Osteoblast (primary cell): ENCODE measurements at places on chromosomes 5 and 9. TPM values are rescaled to one million over a fixed set of nuclear protein-coding genes. Genes with fewer than 3 reads are reported as not detected.

Gene SPINK6
- not detected in 2 replicates for total RNA-seq

Gene ITGA2
- 2.7 and 2.9 TPM in 2 replicates for total RNA-seq

Gene TAF11L5
- total RNA-seq, result not detected in 2 replicates

DNA sequence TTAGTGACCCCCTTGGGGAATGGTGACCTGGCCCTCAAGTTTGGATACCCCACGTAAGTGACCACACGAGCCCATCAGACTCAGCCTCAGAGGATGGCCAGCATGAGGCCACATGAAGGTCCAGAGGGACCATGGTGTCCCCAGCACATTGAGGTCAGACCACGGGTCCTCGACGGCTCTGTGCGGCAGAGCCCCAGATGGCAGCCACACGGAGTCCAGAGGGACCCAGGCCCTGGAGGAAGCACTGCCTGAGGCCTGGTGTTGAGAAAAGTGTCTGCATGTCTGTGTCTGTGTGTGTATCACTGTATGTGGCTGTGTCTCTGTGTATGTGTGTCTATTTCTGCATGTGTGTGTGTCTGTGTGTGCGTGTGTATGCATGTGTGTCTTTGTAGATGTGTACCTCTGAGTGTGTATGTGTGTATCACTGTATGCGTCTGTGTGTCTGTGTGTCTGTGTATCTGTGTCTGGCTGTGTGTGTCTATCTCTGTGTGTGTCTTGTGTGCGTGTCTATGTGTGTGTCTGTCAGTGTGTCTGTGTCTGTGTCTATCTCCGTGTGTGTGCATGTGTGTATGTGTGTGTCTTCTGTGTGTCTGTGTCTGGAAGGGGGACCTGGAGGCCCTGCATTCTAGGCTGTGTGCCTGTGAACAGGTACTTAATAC lies 992 bp downstream of the LCNL1 start:
- no peak for DNase-seq

DNA sequence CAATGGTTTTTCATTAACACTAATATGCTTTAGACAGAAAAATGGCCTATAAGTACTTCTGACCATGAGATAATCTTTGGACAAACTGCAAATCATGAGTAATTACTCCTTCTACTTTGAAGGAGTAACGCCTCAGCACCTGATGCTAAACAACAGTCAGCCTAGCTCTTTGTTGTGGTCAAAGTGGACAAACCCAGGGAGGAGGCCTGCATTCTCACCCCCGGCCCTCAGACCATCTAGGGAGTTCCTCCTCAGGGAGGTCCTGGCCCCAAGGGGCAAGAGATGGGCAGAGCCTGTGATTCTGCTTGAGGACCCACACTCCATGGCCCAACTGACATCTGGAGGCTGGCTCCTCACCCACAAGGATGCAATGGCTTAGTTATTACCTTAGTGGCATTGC lies 48.2 kb upstream of the ANGPTL2 start:
- DNase-seq, result peak; percentile 65

- no peak for DNase-seq
Observed at GRCh38 chr9:101055516-101055915, 27.0 kb downstream of the PLPPR1 start.

- no peak for DNase-seq
Observed at GRCh38 chr9:20753761-20754160, 69.7 kb downstream of the FOCAD start.

GRCh38 chr9:72980600-72981265 lies 27.9 kb upstream of the ALDH1A1 start:
- no peak for DNase-seq

DNA sequence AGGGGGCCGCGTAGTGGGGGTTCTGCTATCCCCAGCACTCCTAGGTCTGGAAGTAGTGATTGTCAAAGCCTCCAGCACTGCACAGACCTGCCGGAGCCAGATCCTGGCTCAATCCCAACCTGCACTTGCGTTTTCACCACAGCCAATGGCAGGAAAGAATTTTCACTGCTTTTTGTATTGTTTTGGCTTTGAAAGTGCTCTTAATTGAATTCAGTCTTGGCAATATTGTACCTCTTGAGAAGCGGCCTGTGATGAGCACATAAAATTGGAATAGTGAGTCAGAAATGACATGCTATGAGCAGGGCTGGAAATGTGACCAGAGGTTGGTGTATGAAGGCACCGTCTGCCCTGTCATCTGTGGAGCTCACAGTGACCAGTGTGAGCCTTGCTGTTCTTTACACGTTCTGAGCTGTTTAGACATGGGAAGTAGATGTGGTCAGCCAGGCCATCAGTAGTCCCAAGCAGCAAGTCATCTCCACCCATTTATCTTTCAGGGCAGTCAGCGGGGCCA lies 41.5 kb downstream of the SECISBP2 start:
- DNase-seq, result no peak
